ENCODE measurements at places on chromosomes 3 and 15. TPM values are rescaled to one million over a fixed set of nuclear protein-coding genes. Genes with fewer than 3 reads are reported as not detected.

The PGBD4 gene
- 3.2 TPM for total RNA-seq

The TRPM1 gene
- not detected for total RNA-seq

The SLC28A1 gene
- not detected for total RNA-seq

The TMEM158 gene
- total RNA-seq, result 0.13 TPM

The CCDC191 gene
- total RNA-seq, result 1.5 TPM

The CEP19 gene
- total RNA-seq, result 7.4 TPM

The XIRP1 gene
- 4.1 TPM for total RNA-seq

The FBXW12 gene
- total RNA-seq, result not detected

The HRH1 gene
- 0.42 TPM for total RNA-seq

The P2RY14 gene
- total RNA-seq, result 1.3 TPM

The COL8A1 gene
- not detected for total RNA-seq

- H3K27ac ChIP-seq, result no peak overlapping the region
- no peak overlapping the region for H3K4me3 ChIP-seq
- no peaks in the 10 kb centered on the region for H3K4me1 ChIP-seq
Measured at GRCh38 chr3:23591374-23591773, 214.4 kb upstream of the UBE2E1 start.

GRCh38 chr3:134903837-134904236 is 108.8 kb downstream of the EPHB1 start:
- H3K4me1 ChIP-seq, result no peaks in the 10 kb centered on the region
- no peaks in the 10 kb centered on the region for H3K36me3 ChIP-seq
- no peak for DNase-seq
- H3K4me3 ChIP-seq, result no peak overlapping the region
- H3K27ac ChIP-seq, result no peak overlapping the region

- H3K36me3 ChIP-seq, result no peaks in the 10 kb centered on the region
- H3K27me3 ChIP-seq, result no peaks in the 10 kb centered on the region
- H3K4me1 ChIP-seq, result no peaks in the 10 kb centered on the region
- no peak for DNase-seq
Measured at GRCh38 chr3:40885430-40885829, 313.9 kb upstream of the CTNNB1 start.

- no peaks in the 10 kb centered on the region for H3K36me3 ChIP-seq
- DNase-seq, result no peak
- no peaks in the 10 kb centered on the region for H3K27me3 ChIP-seq
- no peaks in the 10 kb centered on the region for H3K4me1 ChIP-seq
- no peak overlapping the region for H3K27ac ChIP-seq
Measured at GRCh38 chr3:63132461-63133250, 145.5 kb upstream of the SYNPR start.

GRCh38 chr15:79987969-79988368 is 17.0 kb upstream of the BCL2A1 start:
- no peaks in the 10 kb centered on the region for H3K36me3 ChIP-seq
- no peak overlapping the region for H3K4me3 ChIP-seq
- no peak overlapping the region for H3K27ac ChIP-seq
- no peak for DNase-seq

GRCh38 chr3:150635526-150635925 is 32.4 kb downstream of the SELENOT start:
- no peaks in the 10 kb centered on the region for H3K36me3 ChIP-seq
- no peak overlapping the region for H3K27ac ChIP-seq
- no peak for DNase-seq

- no peaks in the 10 kb centered on the region for H3K36me3 ChIP-seq
- H3K27ac ChIP-seq, result no peak overlapping the region
- no peak for DNase-seq
Measured at GRCh38 chr3:197021729-197022404, 7.8 kb downstream of the MELTF start.

DNA sequence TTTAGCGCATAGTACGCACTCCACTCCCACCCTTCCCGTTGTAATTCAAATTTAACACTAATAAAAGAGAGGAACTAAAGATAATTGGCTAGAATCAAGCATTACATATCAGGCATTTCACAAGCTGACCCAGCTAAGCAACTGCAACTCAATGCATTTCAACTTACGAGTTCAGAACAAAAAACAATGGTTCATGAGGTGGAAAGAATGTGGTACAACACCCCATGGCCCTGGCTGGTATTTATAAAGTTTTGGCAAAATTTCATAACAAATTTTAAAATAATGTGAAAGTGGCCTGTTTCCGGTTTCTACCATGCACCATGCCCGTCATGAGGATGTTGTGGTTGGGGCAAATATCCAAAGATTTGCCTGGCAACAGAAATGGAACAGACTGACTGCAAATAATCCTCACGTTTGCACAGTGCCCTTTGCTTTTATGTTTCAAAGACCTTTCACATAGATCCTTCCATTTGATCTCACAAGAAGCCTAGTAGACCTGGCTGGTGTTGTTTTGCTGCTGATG is 455.3 kb upstream of the NR2F2 start:
- peaks cover 19% of the 10 kb centered on the region for H3K4me1 ChIP-seq
- H3K27me3 ChIP-seq, result no peaks in the 10 kb centered on the region
- H3K4me3 ChIP-seq, result no peak overlapping the region
- no peaks in the 10 kb centered on the region for H3K36me3 ChIP-seq

GRCh38 chr3:17580901-17581300 is 161.5 kb downstream of the TBC1D5 start:
- DNase-seq, result no peak
- no peaks in the 10 kb centered on the region for H3K36me3 ChIP-seq
- no peak overlapping the region for H3K4me3 ChIP-seq
- H3K27ac ChIP-seq, result no peak overlapping the region
- H3K4me1 ChIP-seq, result no peaks in the 10 kb centered on the region

DNA sequence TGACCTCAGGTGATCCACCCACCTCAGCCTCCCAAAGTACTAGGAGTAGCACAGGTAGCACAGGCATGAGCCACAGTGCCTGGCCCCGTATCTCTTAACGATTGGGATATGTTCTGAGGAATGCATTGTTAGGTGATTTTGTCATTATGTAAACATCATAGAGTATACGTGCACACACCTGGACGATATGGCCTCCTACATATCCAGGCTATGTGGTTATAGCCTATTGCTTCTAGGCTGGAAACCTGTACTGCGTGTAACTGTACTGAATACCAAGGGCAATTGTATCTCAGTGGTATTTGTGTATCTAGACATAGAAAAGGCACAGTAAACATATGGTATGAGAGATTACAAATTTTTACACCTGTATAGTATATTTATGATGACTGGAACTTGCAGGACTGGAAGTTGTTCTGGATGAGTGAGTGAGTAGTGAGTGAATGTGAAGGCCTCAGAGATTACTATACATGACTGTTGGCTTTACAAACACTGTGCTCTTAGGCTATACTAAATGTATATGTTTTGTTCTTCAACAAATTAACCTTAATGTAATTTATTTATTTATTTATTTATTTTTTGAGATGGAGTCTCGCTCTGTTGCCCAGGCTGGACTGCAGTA is 120.7 kb downstream of the MBNL1 start:
- peaks cover 9% of the 10 kb centered on the region for H3K36me3 ChIP-seq
- no peak overlapping the region for H3K27ac ChIP-seq
- H3K4me3 ChIP-seq, result no peak overlapping the region
- DNase-seq, result no peak

DNA sequence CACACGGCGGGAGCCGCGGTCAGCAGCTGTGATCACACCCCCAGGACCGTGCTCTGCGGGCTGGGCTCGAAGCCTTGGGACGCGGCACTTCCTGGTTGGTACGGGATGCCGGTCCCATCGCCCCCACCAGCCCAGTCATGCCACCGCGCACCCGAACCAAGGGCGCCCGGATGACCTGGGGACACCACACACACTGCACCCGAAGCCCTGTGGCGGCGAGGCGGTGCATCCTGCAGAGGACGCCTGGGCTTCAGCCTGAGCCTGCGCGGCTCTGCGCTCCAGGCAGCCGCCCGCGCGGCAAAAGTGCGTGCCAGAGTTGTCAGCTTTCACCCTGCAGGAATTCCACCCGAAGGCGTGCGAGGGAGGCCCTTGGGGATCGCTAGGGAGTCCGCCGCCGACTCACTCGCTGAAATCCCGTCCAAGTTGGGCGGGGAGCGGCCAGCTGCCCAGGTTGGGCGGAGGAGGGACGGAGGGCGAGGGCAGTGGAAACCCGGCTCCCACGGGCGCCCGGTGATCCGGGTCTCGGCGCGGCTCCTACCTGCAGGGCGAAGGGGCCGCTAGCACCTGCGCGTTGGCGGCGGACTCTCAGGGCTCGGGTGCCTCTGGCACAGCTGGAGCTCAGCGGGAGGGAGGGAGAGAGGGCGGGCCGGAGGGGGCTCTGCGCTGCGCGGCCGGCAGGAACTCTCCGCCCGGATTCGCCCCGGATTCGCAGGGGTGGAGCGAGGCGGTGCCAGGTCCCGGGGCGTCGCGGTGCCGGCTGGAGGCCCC is at the start of gene PLD1:
Gene PLD1, minus strand, starts transcription at position 623 of the 768 bp plus-strand sequence. CDS start 72,432 bp downstream, outside the sequence.
- H3K4me3 ChIP-seq, result peak within 1 kb of the TSS; percentile 48
- no peaks in the 10 kb centered on the region for H3K36me3 ChIP-seq
- DNase-seq, result peak; percentile 29

DNA sequence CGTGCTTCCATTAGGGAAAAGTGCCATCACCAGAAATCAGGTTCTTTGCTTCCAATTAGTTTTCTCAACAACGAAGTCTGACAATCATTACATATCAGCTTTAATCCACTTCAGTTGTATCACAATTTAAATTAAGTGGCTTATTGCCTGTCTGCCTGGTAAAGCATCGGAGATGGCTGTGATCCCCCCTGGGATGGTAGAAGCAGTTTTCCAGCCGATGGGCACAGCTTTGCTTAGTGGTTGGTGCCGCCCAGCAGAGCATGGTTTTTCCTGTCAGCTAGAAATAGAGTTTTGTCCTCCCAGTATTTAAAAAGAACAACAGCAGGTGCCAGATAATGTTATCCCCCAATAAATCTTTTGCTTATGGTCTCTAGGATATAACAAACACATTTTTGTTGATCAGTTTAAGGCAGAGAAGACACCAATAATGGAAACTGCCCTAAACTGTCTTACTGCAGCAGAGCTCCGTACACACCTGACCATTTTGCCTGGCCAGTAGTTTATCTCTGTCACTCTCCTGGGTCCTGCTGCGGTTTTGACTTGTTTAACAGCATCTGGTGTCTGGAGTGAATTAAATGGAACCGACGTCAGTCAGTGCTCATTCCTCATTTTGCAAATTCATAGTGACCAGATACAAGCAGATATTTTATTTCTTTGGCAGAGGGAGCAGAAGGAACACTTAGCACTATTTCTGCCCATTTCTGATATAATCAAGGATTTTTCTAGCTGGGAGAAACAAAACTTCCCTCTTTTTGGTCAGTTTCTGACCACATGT is 79.1 kb downstream of the SLC49A4 start:
- H3K4me3 ChIP-seq, result no peak overlapping the region
- peaks cover 8% of the 10 kb centered on the region for H3K4me1 ChIP-seq
- H3K27me3 ChIP-seq, result no peaks in the 10 kb centered on the region
- no peak for DNase-seq
- no peak overlapping the region for H3K27ac ChIP-seq
- H3K36me3 ChIP-seq, result no peaks in the 10 kb centered on the region

DNA sequence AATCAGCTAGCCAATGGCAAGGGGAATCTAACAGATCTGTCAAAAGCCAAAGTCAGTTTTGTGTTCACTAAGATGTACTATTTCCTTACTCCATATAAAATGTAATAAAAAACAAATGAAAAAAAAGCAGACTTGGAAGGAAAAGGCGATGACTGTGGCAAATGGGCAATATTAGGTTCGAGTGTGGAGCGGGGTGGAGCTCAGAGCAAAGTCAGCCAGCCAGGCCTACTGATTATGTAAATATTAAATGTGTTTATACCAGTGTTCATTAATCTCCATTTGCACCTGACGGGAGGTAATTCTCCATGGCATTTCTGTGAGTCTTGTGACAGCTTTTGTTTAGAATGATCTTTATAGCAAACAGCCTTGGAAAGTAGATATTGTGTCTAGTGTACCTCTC is 96.2 kb upstream of the KCNMB2 start:
- no peak overlapping the region for H3K27ac ChIP-seq
- H3K4me3 ChIP-seq, result no peak overlapping the region
- H3K27me3 ChIP-seq, result no peaks in the 10 kb centered on the region
- no peaks in the 10 kb centered on the region for H3K4me1 ChIP-seq
- DNase-seq, result no peak

DNA sequence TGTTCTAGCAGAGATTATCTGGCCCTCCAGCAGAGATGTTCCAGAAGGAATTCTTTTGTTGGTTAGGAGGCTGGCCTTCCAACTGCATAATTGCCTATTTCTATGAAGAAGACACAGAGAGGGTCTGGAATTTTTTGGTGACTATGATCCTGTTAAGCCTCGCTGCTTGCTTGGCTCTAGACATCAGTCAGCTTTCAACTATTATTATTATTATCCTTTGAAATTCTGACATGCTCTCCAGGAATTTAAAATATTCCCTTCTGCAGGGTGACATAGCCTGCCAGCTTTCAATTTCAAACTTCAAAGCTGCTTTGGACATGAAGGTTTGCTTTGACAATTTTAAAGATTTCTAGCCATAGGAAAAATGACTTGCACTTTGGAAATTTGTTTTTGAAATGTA is 26.3 kb upstream of the ZNF148 start:
- H3K4me1 ChIP-seq, result no peaks in the 10 kb centered on the region
- no peak overlapping the region for H3K4me3 ChIP-seq
- H3K27me3 ChIP-seq, result no peaks in the 10 kb centered on the region
- H3K36me3 ChIP-seq, result no peaks in the 10 kb centered on the region
- DNase-seq, result no peak

GRCh38 chr3:151112731-151113130 is 27.3 kb downstream of the MED12L start:
- DNase-seq, result no peak
- no peaks in the 10 kb centered on the region for H3K4me1 ChIP-seq
- no peak overlapping the region for H3K4me3 ChIP-seq
- no peak overlapping the region for H3K27ac ChIP-seq
- H3K36me3 ChIP-seq, result no peaks in the 10 kb centered on the region
- H3K27me3 ChIP-seq, result no peaks in the 10 kb centered on the region

DNA sequence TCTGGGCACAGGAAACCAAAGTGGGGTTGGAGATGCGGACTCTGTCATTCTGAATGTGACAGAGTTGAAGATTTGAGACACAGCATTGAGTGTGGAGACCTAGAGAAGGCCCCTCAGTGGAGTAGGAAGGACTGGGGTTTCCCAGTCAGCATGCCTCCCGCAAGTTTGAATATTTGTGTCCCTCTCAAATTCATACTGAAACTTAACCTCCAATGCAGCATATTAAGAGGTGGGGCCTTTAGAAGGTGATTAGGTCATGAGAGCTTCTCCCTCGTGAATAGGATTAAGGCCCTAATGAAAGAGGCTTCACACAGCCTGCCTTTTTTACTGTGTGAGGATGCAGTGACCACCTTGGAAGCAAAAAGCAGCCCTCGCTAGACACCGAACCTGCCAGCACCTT is 8.0 kb downstream of the HDDC3 start:
- peaks cover 16% of the 10 kb centered on the region for H3K36me3 ChIP-seq
- DNase-seq, result no peak
- no peaks in the 10 kb centered on the region for H3K27me3 ChIP-seq
- H3K4me3 ChIP-seq, result no peak overlapping the region

GRCh38 chr3:115272036-115272824 is 125.1 kb upstream of the ZBTB20 start:
- no peaks in the 10 kb centered on the region for H3K27me3 ChIP-seq
- H3K4me1 ChIP-seq, result no peaks in the 10 kb centered on the region
- no peaks in the 10 kb centered on the region for H3K36me3 ChIP-seq
- H3K4me3 ChIP-seq, result no peak overlapping the region
